HT-29 (cell line): ENCODE measurements at places on chromosomes 13 and 19. TPM values are rescaled to one million over a fixed set of nuclear protein-coding genes. Genes with fewer than 3 reads are reported as not detected.

Gene OR7A10
- not detected in 2 replicates for total RNA-seq

Gene HS6ST3
- total RNA-seq: not detected in 2 replicates

Gene ZNF43
- not detected in 2 replicates for total RNA-seq

Gene PSG1
- not detected in 2 replicates for total RNA-seq

Gene NAPSA
- 0.08 and 1.2 TPM in 2 replicates for total RNA-seq

Gene ZNF528
- total RNA-seq: not detected in 2 replicates

Gene ZNF426
- 1.4 and 2.3 TPM in 2 replicates for total RNA-seq

Gene MYO16
- total RNA-seq: not detected in 2 replicates

Gene RASA3
- total RNA-seq: 24.9 and 25.1 TPM in 2 replicates

DNA sequence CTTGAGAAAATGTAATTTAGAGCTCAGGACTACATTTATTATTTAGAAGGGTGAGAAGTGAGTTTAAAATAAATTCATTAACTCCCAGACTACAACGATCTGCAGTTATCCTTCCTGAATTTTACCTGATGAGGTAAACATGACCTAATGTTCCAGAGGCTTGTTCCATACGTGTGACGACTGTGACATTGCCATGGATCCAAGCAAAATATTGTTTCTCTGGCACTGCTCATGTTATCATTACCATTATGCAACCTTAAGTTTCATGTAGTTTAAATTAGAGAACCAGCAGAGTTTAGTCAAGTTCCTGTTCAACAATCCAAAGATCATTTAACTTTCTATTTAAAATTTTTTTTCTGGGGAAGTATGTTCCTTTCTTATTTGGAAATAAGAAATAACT, 279.6 kb downstream of the KLF5 start:
- DNase-seq: no peak

- DNase-seq: no peak
Measured at GRCh38 chr19:12974301-12975220, 5.2 kb downstream of the DAND5 start.

DNA sequence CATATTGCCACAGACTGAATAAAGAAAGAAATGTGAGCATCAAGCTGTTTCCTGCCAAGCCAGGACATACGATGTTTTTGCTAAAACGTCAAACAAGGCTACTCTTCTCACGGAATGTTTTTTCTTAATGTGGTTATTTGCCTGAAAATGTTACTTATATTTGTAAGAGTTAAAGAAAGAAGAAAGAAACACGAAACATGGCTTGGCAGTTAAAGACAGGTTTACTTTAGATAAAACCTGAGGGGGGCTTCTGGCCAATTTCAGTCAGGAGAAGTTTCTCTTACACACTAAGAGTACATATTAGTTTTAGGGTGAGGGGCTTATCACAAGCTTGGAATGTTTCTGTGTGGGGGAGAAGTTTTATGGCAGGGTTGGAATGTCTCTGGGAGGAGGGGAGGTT, 4.4 kb upstream of the OR10H4 start:
- no peak for DNase-seq

DNA sequence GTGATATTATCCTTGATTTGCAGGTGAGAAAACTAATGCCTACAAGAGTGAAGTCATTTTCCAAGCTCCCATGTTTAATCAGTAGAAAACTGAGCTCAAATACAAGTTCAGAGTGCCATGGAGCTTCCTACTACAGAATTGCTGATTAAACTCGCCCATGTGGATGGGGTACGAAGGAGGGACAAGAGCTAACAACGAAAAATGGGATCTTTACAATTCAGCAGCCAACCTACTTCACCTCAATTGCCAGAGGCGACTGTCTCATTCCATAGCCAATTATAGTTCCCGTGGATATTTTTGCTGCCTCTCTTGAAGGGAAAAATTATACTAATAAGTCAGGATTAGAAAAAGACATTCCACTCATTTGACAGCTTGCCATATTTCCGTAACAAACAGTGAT, 1155.1 kb downstream of the OLFM4 start:
- no peak for DNase-seq

GRCh38 chr13:71774863-71775262, 92.1 kb downstream of the DACH1 start:
- no peak for DNase-seq

GRCh38 chr19:40244579-40245317, 18.3 kb upstream of the CCNP start:
- DNase-seq: no peak

- DNase-seq: no peak
Measured at GRCh38 chr13:37457612-37458011, 141.0 kb downstream of the POSTN start.

DNA sequence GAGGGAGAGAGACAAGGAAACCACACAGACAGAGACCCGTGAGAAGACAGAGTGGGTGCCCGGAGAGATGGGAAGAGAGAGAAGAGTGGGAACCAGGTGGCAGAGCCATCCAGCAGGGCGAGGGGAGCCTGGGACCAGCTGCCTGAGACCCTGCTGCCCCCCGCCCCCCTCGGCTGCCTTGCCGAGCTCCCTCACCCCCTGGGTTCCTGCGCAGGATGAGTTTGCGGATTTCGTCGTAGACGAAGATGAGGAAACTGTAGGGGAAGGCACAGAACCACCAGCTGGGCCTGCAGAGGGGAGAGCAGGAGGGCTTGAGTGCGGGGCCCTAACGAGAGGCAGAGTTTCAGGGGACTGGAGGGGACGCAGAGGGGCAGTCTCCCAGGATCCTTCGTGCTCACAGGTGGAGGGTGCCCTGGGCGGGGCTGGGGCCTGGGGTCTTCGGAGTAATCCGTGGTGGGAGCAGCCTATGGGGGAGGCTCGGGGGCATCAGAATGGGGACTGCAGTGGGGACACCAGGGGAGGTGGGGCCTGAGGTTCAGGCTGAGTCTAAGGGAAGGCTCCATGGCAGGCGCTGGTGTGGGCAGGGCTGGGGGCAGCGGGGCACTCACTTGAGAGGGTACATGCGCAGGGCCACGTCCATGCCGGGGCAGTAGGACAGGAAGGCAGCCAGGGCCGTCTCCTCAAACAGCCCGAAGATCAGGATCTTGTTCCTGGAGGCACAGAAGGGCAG, 8.1 kb upstream of the RABAC1 start:
- DNase-seq: no peak

GRCh38 chr13:48873587-48873986, 102.1 kb upstream of the FNDC3A start:
- no peak for DNase-seq

GRCh38 chr13:65882810-65883209, 1347.3 kb downstream of the PCDH9 start:
- no peak for DNase-seq

GRCh38 chr19:19943848-19944582, 43.3 kb downstream of the ZNF93 start:
- no peak for DNase-seq

- DNase-seq: no peak
Measured at GRCh38 chr13:106369091-106369490, 166.4 kb downstream of the EFNB2 start.

- no peak for DNase-seq
Measured at GRCh38 chr19:6041991-6042481, 64.1 kb upstream of the RANBP3 start.

GRCh38 chr19:362683-363082, 18.1 kb upstream of the MIER2 start:
- no peak for DNase-seq

GRCh38 chr13:58598241-58598640, 966.7 kb downstream of the PCDH17 start:
- no peak for DNase-seq

- no peak for DNase-seq
Measured at GRCh38 chr13:109271555-109272541, 514.5 kb downstream of the IRS2 start.

DNA sequence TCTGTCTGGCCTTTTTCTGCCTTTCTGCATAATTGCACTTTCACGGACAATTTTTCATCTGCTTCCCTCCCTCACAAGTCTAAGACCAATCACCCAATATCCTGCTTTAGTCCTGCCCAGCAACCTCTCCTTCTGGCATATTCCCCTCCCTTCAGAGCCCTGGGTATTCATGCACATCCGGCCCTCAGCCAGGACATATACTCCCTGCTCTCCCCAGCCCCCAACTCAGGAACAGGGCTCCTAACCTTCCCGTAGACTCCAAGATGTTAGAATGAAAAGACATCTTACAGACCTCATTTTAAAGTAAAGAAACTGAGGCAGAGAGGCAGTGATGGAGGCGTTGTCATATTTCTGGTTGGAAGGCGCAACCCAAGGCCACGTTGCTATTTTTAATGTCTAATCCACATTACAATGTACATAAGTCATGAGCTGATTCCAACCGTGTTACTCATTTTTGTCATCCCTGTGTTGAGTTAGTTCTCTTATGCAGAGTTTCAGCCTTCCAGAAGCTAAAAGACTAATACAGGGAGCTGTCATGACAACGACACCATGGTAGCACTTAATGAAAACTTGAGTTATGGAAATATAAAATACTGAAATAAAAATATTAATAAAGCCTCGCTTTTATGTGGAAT, 209.2 kb downstream of the TSHZ3 start:
- no peak for DNase-seq

DNA sequence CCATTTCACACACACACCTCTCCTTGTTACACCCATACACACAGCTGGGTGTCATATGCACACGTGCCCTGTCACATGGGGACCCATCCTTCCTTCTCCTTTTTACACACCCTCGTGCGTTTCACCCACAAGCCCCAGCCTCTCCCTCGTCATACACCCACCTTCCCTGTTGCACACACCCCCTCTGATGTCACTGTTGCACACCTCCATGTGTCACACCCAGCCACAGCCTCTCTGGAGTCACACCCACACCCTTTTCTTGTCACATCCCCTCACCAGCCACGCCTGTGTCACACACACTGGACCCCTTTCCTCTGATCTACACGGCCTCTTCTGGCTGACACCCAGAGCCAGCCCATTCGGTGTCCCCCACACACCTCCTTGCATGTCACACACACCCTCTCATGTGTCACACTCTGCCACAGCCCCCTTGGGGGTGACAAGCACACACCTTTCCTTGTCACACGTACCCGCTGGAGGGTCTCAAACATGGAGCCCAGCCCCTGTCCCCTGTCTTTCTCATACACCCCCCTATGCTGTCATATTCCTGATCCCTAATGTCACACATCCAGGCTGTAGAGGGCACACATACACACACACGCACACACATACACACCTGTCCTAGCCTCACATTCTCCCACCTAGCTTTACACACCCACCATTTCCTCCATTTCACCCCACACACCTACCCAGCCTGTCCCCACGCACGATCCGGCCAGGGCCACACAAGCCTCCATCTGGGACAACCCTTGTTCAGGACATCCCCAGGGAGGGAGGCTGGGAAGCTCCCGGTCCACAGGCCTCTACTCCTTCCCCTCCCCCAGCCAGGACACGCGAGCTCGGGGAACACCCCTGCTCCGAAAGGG, 1.4 kb downstream of the NOVA2 start:
- DNase-seq: no peak
